Neural crest cell (in vitro differentiated cells): ENCODE measurements at places on chromosomes 2 and 18.

GRCh38 chr2:173387660-173388059 is 33.0 kb downstream of the CDCA7 start:
- DNase-seq: no peak

GRCh38 chr2:174339561-174340399 is 5.0 kb downstream of the SP9 start:
- peak; percentile 34 for DNase-seq

GRCh38 chr2:234212534-234212933 is 162.0 kb downstream of the SPP2 start:
- DNase-seq: no peak

DNA sequence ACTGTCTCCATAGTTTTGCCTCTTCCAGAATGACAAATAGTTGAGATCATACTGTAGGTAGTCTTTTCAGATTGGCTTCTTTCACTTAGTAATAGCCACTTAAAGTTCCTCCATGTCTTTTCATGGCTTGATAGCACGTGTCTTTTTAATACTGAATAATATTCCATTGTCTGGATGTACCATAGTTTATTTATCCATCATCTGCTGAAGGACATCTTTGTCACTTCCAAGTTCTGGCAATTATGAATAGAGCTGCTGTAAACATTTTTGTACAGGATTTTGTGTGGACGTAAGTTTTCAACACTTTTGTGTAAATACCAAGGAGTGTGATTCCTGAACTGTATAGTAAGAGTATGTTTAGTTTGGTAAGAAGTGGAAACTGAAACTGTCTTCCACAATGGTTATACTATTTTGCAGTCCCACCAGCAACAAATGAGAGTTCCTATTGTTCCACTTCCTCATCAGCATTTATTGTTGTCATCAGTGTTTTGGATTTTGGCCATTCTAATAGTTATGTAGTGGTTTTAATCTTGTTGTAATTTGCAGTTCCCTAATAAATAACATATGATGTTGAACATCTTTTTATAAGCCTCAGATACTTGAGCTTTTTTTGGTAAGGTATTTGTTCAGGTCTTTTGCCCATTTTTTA is 18.9 kb downstream of the LTBP1 start:
- DNase-seq: no peak

- DNase-seq: no peak
These were observed 60.3 kb downstream of the LONRF2 start for GRCh38 chr2:100262046-100262445.
